ENCODE measurements at places on chromosomes 12 and 14.

DNA sequence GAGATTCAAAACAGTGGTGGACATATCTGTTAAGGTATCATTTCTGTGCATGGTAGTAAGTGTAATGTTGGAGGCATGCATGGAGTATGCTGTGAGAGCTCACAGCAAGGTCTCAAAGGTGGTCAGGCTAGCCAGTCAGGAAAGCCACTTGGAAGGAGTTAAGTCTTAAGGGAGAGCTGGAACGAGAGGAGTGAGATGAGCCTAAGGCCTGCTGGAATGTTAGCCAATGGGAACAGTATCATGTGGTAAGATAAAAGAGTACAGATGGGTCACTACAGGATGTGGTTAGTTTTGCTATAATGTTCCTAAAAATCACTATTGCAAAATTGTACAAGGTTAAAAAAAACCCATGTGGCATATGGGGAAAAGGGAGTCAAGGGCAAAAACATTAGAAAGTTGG is 311.7 kb upstream of the E2F7 start:
- DNase-seq: no peak

- no peak for DNase-seq
Measured at GRCh38 chr14:69635981-69636639, 24.7 kb downstream of the SUSD6 start.

DNA sequence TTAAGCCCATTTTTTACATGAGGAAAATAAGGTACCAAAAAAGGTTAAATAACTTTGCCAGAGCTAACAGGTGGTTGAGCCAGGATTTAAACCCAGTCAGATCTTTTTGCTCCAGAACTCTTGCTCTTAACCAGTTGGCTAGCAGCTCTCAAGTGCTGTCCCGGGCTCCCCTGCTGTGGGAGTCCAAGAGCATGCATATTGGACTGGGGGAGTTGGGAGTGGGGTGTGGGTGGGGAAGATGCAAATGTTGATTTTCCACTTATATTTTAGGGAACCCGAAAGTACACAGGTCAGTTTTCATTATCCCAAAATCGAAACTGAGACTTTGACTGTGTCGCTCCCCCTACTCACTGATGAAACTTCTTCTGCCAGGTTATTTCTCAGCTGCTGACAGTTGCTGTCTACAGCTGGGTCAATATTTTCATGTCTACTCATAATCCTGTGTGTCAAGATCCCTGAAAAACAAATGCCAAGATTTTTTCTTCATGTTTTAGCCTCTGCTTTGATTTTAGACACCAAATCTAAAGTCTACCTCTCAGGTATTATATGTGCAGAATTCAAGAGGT is 172.3 kb upstream of the TMPO start:
- DNase-seq: no peak

DNA sequence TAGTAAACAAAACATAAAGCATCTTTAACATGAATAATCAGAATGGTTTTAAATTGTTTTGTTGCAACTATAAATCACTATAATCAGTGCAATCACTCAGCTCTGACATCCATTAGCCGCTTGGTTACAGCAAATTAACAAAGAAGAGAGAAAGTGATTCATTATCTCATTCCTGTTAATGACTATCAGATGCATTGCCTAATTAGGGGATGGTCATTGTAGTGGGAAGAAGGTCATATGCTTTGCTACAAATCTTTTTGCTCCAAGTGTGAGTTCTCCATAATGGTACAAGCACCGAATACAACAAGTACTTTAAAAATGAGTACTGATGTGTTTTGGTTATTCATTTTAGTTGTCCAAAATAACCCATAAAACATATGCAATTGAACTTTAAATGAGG is 272.0 kb downstream of the AKAP6 start:
- DNase-seq: no peak

GRCh38 chr14:66495218-66496098 is 9.3 kb downstream of the CCDC196 start:
- DNase-seq: no peak

- no peak for DNase-seq
Measured at GRCh38 chr14:24337144-24337823, 2.4 kb upstream of the ADCY4 start.
